Ammon's horn (tissue), 1 donor: ENCODE measurements at places on chromosomes 4 and X.

DNA sequence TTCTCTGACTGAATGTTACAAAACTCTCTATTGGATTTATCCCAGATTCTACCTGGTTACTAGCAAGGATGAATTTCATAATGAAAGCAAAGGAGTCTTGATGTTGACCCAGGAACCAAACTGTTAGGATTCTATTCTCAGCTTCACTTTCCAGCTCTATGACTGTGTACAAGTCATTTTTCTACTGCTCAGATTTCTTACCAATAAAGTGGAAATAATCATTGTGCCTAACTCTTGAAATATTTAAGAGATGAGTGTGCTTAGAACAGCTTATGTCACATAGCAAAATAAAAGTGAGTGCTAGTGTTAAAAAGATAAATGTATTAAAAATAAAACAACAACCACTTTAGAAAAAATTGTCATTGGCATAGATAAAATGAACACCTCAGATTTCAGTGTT is 45.6 kb downstream of the EPHA5 start:
- DNase-seq, result no peak

GRCh38 chr4:165013691-165014090 is 18.1 kb upstream of the TRIM60 start:
- no peak for DNase-seq

DNA sequence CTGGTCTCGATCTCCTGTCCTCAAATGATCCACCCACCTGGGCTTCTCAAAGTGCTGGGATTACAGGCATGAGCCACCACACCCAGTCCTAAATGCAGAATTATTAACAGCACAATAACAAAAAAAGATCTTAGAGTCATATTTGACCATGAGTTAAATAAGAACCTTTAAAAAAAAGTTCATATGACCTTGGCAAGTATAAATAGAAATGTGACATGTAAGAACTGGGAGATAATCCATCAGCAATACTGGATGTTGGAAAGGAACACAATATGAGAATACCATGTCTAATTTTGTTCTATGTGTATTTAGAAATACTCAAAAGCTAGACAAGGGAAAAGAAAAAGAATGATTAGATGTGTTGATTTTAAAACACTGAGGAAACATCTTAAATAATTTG is 231.6 kb downstream of the RAPGEF2 start:
- DNase-seq, result no peak

DNA sequence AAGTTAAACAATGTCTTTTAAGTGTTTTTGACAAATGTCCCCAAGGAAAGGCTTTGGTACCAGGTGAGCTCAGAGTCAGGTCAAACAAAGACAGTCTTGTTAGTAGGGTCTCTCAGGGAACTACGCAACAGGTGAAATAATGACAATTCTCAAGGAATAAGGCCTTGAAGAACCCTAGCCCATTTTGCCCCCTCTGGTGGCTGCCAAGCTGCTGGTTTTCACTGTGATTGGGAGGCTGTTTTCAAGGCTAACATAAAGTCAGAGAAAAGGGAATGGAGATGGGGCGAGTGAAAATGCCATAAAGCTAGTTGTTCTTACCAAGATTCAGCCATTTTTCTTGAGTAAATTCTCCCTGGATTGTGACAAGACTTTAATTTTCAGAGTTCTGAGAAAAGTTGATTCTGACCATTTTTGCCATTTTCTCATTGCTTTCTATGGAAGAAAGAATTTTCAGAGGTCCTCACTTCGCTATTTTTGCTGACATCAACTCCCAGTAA is 58.7 kb downstream of the RWDD4 start:
- DNase-seq, result no peak

- no peak for DNase-seq
Observed at GRCh38 chr4:139838811-139839210, 173.2 kb downstream of the MGST2 start.

- peak; percentile 80 for DNase-seq
Observed at GRCh38 chr4:76251441-76252270, at the start of gene FAM47E. Gene FAM47E (plus strand): TSS chr4:76251721. CDS start chr4:76251747, 26 bp downstream.

DNA sequence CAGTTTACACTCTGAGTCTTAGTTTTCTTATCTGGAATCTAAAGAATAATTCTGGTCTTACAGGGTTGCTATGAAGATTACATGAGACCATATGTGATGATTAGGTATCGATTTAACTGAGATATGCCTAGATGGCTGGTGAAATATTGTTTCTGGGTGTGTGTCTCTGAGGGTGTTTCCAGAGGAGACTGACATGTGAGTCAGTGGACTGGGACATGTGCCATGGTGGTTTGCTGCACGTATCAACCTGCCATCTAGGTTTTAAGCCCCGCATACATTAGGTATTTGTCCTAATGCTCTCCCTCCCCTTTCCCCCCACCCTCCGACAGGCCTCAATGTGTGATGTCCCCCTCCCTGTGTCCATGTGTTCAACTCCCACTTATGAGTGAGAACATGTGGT is 186.0 kb upstream of the CXorf66 start:
- no peak for DNase-seq

GRCh38 chrX:154092371-154092770 is 5.1 kb downstream of the MECP2 start:
- no peak for DNase-seq

DNA sequence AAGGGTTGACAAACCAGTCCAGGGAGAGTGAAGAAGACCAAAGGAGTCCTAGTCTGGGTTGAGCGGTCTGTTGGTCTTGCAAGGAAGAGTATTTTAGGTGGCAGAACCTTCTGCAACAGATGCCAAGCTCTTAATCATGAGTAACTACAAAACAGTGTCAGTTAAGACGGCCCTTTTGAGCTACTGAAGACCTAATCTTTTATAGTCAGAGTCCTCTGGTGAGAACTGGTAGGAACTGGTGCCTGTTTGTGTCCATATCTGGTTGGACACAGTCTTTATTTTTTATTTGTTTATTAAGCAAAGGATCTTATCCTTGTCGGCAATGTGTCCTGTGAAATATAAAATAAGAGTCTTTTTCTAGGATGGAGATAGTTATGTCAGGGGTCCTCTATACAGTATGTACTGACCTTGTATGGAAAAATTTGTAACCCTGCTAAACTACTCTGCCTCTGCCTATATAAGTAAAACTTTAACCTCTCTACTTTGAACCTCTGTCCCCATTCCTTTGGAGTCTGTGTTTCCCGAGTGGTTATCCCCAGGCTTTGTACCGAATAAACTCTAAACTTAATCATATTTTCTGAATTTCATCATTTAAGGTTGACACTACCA is 47.1 kb downstream of the FAM13A start:
- no peak for DNase-seq

GRCh38 chr4:7902826-7903225 is 36.8 kb downstream of the AFAP1 start:
- DNase-seq, result no peak

DNA sequence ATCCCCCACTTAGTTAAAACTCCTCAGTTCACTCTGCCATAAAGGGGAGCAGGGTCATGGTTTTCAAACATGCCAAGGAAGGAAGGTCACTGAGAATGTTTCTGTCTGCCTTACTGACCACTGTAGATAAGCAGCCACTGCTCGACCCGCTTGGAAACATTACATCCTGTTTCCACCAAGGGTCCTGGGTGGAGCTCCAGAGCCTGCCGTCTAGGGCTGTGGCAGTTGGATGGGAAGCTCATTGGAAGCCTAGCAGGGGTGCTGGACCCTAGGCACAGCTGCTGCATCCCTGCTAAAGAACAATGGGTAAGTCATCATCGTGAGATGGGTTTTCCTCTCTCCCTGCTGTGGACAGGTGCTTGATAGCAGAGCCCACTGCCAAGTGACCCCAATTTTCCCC is 76.0 kb upstream of the SRD5A3 start:
- no peak for DNase-seq

- DNase-seq, result no peak
Observed at GRCh38 chr4:182320580-182320979, 77.4 kb downstream of the TENM3 start.

DNA sequence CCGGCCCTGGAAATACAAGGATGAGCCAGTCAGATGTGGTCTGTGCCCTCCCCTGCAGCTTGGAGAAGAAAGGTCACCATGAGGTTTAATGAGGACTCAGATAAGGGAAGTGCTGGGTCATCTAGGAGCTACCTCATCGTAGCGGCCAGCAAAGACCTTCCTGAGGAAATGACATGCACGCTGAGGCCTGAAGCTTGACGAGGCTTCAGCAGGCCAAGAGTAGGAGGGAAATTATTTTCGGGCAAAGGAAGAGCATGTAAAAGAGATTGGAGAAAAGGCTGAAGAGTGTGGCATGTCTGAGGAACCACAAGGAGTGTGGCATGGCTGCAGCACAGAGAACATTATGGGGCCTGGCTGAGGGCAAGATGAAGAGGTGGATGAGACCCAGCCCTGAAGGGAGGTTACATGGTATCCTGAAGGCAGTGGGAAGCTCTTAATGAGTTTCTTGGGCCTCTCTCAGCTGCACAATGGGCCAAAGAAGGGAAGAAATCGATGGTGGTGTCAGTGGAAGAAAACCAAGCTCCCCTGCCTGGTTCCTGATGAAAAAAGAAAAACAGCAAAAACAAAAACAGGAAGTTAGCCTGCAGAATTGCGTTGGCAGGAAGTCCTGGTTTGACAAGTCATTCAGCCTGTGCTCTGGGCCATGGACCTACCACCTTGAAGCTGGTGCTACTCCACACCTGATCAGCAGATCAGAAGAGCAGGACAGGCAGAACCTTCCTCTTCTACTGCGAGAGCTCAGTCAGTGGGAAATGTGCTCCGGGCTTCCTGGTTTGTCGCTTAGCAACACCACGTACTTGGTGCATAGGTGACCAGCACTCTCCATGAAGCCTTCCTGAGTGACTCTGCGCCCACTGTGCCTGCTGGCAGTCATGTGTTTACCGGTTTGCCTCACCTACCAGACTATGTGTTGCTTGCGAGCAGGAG is 134.5 kb upstream of the KLF3 start:
- DNase-seq, result peak; percentile 63

- no peak for DNase-seq
Observed at GRCh38 chrX:37986893-37987292, 19.5 kb upstream of the SYTL5 start.

- no peak for DNase-seq
Observed at GRCh38 chr4:127936974-127937373, 28.0 kb downstream of the MFSD8 start.

DNA sequence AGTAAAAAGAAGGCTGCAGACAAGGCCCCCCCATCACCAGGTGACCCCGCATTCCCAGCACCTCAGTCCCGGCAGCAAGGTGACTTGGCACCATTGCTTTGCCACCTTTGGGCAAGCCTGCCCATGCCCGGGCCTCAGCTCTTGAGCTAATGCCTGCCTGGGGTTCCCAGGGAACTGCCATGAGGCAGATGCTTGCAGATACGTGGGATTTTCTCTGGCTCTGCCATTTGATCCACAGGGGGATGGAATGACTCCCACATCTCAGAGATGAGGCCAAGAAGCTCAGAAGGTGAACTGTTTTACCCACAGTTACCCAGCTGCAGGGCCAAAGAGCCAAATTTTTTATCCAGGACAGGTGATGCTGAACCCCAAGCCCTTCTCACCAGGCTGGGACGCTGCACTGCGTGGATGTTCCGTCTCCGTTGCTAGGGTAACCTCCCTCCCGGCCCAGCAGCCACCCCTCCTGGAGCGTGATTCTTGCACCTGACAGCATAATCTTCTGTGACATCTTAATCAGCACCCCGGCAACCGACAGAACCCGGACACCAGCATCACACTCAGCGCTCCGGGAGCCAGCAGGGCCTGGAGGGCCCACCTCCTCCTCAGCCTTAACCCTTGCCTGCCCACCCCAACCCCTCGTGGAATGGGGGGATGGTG is 15.7 kb upstream of the MSX1 start:
- peak; percentile 28 for DNase-seq

DNA sequence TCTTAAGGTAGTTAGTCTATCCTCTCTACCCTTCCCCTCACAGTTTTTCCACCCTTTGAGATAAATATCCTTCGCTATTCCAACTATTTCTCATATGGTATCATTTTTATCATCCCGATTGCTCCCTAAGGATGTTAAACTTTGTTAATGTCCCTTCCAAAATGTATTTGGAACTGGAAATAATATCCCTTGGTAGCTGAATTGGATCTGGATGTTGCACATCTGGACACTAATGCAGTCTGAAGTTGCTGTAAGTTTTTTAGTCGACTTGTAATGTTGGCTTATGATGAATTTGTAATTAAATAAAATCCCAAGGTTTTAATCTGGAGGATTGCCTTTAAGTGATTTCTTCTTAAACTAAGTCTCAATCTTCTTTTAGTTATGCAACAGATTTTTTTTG is 22.5 kb downstream of the XIAP start:
- DNase-seq, result no peak

DNA sequence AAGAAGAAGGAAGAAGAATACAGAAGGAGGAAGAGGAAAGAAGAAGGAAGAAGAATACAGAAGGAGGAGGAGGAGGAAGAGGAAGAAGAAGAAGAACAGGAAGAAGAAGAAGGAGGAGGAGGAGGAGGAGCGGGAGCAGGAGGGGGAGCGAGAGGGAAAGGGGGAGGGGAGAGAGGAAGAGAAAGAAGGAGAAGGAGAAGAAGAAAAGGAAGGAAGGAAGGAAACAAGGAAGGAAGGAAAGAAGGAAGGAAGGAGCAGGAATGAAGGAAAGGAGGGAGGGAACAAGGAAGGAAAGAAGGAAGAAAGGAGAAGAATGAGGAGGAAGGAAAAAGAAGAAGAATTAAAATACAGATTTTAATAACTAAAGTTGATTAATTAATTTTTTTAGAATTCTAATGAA is 82.5 kb upstream of the PTPN13 start:
- no peak for DNase-seq

DNA sequence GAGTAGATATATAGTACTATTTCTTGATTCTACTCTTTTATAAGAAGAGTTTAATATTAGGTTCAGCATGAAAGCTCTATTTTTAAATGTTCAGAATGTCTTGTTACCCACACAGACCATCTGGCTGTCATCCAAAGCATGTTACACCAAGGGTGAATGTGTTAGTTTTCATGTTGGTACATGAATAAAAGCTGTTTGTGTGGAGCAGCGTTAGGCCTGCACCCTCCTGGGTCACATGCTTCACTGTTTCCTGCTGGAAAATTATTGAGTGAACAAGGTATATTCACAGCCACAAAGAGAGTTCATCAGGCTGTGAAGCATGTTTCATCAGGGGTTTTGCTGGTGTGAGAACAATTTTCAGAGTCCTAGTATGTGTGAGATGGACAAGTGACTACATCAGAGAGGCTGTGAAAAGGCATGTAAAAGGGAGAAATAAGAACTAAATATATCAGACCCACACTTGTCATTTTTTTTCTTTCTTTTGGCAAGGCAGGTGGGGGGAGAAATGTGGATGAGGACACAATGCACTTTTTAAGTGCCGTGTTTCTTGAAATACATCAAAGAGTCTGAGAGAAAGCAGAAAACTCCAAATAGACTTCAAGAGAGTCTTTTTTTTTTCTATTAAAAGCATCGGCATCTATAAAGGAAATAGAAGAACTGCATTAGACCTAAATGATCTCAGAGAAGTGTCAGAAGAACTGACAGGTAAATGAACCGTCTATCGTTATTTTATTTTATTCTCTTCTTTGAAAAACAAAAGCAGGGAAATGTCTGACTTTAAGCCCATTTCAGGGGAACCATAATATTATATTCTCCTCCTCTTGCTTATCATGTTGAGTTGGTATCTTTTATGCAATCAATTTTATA is 2429.7 kb downstream of the PCDH7 start:
- no peak for DNase-seq

DNA sequence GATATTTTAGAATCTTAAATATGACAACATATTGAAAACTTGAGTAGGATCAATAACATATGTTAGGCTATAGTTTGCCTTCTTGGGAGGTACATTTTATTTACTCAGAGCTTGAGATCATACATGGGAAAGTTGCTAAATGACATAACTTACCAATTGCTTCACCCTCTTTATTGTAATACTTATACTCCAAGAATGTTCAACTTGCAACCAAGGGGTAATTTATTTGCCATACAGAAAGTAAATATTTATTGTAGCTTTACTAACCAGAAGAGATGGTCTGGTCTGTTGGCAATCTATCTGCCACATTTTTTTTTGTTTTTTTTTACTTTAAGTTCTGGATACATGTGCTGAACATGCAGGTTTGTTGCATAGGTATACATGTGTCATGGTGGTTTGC is 426.6 kb downstream of the ARHGAP24 start:
- no peak for DNase-seq
